ENCODE measurements at places on chromosomes 11 and 22.

- DNase-seq: no peak
Observed at GRCh38 chr11:32266601-32267000, 168.7 kb downstream of the WT1 start.

GRCh38 chr11:107408762-107409211, 48.8 kb downstream of the CWF19L2 start:
- DNase-seq: no peak

DNA sequence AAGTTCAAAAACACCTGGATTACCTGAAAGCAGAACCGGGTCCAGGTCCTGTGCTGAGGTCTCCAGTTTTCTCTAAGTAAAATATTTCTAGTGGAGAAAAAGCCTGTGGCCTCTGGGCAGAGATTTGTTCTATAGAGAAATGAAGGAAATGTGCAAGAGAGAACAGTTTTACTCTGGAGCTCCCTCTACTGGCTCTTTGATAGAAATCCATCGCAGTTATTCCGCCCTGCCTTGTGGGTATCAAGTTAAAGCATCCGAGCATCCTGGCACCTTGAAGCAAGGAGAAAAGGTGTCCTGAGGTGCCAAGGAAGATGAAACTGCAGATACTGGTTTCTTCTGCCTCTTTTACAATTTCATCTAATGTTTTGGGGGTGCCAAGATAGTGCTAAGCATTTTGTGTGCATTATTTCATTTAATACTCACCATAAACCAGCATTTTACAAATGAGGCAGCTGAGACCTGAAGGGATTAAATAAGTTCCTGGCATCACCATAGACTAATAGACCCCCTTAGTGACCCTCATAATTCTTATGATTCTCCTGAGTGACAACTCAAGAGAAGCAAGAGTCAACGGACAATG, 113.1 kb upstream of the HSD17B12 start:
- DNase-seq: peak; percentile 87

DNA sequence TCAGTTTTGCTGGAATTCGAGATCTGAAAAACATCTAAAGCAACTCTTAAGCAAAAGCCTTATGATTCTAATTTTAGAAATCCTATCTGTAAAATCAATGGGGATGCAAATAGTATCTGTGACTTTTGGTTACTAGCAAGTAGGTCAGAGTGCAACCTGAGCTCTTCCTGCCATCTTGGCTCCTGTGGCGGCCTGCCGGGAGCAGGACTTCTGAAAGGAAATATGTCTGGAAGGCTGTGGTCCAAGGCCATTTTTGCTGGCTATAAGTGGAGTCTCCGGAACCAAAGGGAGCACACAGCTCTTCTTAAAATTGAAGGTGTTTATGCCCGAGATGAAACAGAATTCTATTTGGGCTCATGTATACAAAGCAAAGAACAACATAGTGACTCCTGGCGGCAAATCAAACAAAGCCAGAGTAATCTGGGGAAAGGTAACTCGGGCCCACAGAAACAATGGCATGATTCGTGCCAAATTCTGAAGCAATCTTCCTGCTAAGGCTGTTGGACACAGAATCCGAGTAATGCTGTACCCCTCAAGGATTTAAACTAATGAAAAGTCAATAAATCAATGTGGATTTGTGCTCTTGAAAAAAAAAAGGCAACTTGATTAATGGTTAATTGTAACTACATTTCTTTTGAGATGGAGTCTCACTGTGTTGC, 1.7 kb downstream of the SAMM50 start:
- no peak for DNase-seq

GRCh38 chr22:23205339-23206049, 25.2 kb downstream of the BCR start:
- DNase-seq: no peak

Data from eye (tissue), 1 donor.